Stimulated activated CD4-positive, alpha-beta T cell treated with anti-CD3 and anti-CD28 coated beads, Interleukin-12 subunit alpha, Interleukin-12 subunit beta, amount 100 ng/mL, for 24 hours (primary cell): ENCODE measurements at places on chromosomes 5 and 9.

GRCh38 chr5:150510460-150511263 is 2.7 kb downstream of the NDST1 start:
- no peak for DNase-seq

DNA sequence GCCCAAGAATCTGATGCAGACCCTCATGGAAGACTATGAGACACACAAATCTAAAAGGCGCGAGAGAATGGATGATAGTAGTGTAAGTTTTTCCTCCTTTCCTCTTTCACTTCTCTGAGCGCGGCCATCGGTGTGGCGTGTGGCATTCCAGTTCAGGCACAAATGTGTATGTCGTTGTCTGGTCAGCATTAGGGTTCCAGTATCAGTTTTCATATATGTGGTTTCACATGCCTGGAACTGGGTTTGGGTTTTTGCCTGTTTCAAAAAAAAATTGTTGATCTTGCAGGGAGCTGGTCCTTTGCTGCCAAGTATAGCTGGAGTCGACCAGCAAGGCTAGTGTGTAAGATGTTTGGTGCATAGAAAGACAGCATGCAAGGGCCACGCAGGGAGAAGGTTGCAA is 51.5 kb downstream of the C9orf152 start:
- no peak for DNase-seq

DNA sequence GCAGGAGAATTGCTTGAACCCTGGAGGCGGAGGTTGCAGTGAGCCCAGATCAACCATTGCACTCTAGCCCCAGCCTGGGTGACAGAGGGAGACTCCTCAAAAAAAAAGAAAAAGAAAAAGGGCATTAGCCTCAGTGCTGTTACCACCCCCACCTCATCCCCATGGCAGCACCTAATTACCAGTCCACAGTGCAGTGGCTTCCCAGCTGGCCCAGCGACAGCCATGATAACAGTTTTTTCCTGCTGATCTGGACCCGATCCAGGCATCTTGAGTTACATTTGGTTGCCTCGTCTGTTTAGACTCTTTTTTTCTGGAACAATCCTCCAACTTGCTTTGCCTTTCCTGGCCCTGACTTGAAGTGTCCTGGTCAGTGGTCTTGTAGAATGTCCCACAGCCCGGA is 24.4 kb downstream of the NCS1 start:
- DNase-seq = no peak

- no peak for DNase-seq
These were observed 123.0 kb downstream of the ADAMTSL1 start for GRCh38 chr9:18596920-18597319.

GRCh38 chr9:70474413-70474812 is 60.0 kb upstream of the KLF9 start:
- no peak for DNase-seq

DNA sequence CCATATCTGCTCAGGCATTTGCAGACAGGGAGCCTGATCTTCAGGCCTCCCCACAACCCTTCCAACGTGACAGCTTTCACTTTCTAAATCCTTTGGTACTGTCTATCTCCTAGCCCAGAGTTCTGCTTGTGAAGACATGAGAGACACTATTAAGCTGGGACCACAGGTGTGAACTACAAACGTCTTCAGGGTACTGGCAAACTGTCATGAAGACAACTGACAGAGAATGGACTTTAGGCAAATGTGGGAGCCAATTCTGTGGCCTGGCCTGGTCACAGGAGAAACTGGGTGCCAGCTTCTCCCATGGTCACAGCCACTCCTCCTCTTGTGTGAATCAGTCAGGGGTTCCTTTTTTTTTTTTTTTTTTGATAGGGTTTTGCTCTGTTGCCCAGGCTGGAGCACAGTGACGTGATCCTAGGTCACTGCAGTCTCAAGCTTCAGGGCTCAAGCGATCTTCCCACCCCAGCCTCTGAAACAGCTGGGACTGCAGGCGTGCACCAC is 10.4 kb downstream of the TRIM14 start:
- DNase-seq = no peak

GRCh38 chr5:124679578-124680199 is 66.8 kb downstream of the ZNF608 start:
- DNase-seq = no peak

DNA sequence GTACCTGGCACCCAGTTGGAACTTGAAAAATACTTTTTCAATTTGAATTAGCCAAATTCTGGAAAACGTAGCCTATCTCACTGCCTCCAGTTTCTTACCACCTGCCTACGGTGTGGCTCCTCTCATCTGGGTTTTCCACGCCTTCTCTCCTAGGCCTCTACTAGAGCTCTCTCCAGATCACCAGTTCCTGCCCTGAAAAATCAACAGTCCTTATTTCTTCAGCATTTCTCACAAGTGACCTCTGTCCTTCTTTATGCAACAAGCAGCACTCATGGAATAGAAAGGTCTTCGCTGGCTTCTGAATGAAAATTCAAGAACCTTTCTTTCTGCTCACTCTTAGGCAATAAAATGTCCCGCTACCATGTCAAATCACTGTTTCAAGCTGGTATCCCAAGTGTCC is 64.8 kb downstream of the PIP5K1B start:
- DNase-seq = no peak

GRCh38 chr5:14767053-14767452 is 102.5 kb downstream of the OTULIN start:
- no peak for DNase-seq

GRCh38 chr5:105230516-105231157 is 1668.0 kb upstream of the NUDT12 start:
- DNase-seq = no peak

DNA sequence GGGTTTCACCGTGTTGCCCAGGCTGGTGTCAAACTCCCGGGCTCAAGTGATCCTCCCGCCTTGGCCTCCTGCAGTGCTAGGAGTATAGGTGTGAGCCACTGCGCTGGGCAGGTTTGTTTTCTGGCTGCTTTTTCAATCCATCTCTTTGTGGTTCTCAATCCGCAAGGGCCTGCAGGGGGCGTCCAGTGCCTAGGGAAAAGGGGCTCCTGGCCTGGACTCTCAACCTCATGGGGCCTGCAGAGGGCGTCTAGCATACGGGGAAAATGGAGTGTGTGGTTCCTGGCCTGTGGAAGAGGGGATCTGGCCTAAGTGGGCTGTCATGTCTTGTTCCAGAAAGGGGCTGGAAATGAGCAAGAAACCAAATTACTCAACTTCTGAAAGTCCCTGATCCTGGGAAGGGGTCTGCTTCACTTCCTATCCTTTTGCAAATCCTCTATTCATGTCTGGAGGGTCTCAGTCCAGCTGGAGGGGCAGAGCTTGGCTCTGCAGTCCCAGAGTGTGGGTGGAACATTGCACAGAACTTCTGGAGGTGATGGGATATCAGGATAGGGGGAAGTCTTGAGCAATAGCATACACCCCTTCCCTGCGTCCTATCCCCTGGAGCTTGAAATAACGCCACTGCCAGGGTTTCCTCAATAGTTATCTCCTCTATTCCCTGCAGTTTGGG is 12.7 kb upstream of the CCL27 start:
- peak; percentile 24 for DNase-seq

- DNase-seq = no peak
These were observed 39.4 kb upstream of the AIF1L start for GRCh38 chr9:131056781-131057506.

DNA sequence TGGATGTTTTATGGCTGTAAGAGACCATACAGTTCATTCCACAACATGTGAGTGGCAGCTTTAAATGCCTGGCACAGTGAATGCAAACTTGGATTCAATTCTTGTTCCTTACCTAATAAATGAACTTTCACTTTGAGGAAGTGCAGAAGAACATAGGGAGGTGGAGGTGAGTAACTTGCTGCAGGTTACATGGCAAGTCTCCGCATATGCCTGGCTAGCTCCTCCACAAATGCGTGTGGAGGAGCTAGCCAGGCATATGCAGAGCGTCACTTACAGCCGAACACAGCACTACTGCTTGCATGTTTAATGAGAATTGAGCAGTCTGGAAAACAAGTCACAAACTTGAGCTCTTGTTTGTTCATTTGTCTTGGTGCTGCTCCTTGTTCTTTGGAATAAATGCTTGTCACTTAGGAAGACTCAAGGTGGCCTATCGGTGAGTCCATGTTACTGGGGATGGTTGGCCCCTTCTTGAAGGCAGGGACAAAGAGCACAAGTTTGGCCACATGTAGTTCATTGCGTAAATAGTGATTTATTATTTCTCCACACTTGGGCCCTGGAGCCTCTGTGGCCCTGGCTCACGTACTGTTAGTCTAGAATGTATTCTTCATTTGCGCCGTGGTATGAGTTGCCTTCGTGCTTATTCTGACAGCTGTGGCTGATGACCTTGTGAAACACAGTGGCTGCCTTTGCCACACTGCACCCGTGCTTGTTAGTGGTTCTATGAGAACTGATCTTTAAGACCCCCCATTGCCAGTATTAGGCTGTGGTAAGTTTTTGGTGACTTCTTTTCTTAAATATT is 3.1 kb downstream of the ISOC1 start:
- DNase-seq = no peak

GRCh38 chr5:31364881-31365636 is 166.8 kb downstream of the DROSHA start:
- DNase-seq = no peak

GRCh38 chr9:14030375-14031059 is 283.4 kb downstream of the NFIB start:
- DNase-seq = no peak

DNA sequence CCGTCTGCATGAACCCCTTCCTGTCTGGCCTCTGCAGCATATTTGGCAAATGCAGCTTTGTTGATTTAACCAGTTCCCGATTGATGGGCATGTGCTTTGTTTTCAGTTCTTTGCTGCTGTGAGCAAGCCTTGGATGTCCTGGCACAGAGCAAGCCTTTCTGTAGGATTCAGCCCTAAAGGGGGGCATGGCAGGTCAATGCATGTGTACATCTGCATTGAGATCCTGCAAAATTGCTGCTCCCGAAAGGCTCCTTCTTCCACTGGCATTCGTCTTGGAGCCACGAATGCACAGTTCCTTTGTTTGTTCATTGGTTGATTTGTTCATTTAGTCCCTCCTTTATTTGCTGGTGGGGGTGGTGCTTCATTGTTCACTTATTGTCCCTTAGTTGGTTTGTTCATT is 34.8 kb downstream of the COL5A1 start:
- no peak for DNase-seq

DNA sequence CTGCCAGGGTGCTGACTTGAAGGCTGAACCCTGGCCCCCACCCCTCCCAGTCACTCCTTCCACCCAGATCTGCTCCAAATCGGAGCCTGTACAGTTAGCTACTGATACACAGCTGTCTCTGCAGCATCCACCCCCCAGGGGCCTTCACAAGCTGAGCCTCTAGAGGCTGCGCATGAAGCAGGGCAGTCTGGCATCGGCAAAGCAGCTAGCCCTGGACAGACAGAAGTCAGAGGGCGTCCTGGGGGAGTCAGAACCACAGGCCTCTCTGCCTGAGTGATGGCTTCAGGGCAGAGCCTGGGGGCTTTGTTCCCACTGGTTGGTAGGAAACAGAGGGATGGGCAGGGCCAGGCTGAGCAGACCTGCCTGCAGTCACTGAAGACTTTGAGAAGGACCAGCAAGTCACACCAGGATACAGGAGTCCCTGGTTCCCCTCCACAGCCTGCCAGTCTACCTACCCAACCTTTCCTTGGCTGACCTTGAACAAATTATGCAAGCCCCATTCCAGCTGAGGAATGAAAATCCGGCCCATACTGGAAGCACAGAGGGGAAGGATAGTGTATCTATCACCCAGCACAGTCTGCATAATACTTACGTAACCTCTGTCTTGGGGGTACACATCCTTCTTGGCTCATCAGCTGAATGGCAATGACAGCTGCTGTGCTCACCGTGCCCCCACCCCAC is 8.8 kb downstream of the VDAC1 start:
- DNase-seq = no peak

DNA sequence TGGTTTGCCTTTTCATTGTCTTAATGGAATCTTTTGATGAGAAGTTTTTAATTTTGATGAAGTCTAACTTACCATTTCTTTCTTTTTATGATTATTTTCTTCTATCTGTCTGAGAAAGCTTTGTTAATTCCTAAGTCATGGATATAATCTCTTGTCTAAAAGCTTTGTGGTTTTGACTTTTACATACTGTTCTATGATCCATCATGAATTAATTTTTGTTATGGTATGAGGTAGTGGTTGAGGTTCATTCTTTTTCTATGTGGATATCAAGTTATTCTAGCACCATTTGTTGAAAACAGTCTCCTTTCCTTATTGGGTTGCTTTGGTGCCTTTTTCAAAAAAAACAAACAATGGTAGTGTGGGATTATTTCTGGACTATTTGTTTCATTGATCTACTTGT is 20.4 kb downstream of the FBXO10 start:
- no peak for DNase-seq

GRCh38 chr9:17116400-17116837 is 18.4 kb upstream of the CNTLN start:
- no peak for DNase-seq

DNA sequence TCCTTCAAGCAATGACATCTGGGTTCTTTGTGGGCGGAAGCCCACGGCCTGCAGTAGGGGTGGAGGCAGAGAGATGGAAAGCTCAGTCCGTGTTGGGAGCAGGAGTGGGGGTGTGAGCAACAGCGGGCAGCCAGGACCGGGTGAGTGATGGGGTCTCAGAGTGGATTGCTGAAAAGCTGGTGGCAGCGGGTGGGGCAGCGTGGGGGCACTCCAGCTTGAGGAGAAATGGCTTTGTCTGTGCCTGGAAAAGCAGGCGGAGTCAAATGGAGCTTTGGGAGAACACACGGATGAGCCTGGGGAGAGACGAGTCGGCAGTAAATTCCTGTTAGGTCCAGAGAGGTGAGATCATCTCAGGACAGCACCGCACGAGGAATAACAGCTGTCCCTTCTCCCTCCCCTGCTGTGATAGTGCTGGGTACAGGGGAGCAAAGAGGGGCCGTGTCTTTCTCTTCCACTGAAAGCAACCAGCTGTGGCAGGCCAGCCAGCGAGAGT is 42.1 kb downstream of the CACNA1B start:
- no peak for DNase-seq

- no peak for DNase-seq
These were observed 487 bp downstream of the SPATA24 start for GRCh38 chr5:139403418-139403786.

GRCh38 chr5:112979723-112980122 is 3.1 kb downstream of the DCP2 start:
- DNase-seq = no peak

- no peak for DNase-seq
These were observed 202.3 kb upstream of the OR13F1 start for GRCh38 chr9:104301755-104302154.

GRCh38 chr9:135476561-135477355 is 2.8 kb upstream of the PPP1R26 start:
- no peak for DNase-seq

DNA sequence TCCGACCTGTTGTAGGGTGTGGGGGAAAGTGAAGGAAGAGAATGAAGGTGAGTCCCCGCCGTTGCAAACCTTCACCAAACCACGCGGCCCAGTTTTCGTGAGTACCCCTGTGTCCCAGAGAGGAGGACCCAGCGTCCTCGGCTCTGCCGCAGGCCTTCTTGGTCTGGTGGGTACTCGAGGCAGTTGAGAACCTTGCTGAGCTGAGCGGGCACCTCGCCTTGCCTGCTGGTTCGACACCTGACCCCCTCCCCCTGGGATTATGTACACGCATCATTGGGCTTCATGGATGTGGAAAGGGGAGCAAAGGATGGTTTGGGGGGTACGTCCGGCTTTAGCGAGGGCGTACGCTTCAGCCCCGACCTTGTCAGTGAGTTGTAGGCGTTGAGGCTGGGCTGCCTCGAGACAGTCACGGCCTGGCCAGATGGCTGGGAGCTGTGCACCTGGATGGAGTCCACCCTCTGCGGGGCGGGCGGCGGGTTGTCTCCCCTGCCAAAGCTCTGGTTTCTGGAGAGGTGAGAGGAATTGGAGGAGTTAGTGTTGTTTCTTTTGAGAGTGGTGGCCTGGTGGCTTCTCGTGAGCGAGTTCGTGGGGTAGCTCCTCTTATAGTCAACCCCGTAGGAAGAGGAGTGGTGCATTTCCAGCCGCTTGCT is 128.1 kb downstream of the SEMA6A start:
- DNase-seq = no peak

- DNase-seq = no peak
These were observed at the start of gene PCSK1 for GRCh38 chr5:96433066-96433447. Gene PCSK1 (minus strand): TSS chr5:96433248. CDS start chr5:96433042, 206 bp downstream.
